IPS DF 19.7 (cell line): ENCODE measurements at places on chromosomes 4 and X.

DNA sequence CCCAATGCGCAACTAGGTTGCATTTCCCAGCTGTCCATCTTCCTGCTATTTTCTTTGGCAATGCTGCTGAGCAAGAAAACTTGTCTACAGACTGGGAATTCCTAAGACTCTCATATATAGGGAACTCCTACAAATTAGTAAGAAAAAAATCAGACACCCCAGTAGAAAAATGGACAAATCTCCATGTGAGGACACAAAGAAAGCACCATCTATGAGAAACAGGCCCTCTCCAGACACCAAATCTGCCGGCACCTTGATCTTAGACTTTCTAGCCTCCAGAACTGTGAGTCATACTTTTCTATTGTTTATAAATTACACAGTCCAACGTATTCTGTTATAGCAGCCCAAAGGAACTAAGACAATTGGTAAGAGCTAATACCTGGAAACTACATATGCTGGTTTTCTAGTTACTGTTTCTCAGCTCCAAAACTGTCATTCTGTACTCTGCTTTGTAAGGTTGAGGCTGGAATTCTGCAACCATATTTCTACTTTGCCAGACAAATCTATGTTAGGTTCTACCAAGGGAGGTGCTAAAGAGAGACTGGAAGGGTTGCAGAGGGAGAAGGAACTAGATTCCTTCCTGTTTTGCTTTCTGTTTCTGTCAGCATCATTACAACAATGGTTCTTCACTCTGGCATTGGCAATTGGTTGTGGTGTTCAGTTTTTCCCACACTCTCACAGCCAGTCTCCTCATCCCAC, 35.7 kb upstream of the FAM241A start:
- no peak for DNase-seq

- no peak for DNase-seq
Measured at GRCh38 chr4:82988323-82988832, 22.2 kb downstream of the LIN54 start.

GRCh38 chr4:41728573-41728913, 20.0 kb downstream of the PHOX2B start:
- no peak for DNase-seq

DNA sequence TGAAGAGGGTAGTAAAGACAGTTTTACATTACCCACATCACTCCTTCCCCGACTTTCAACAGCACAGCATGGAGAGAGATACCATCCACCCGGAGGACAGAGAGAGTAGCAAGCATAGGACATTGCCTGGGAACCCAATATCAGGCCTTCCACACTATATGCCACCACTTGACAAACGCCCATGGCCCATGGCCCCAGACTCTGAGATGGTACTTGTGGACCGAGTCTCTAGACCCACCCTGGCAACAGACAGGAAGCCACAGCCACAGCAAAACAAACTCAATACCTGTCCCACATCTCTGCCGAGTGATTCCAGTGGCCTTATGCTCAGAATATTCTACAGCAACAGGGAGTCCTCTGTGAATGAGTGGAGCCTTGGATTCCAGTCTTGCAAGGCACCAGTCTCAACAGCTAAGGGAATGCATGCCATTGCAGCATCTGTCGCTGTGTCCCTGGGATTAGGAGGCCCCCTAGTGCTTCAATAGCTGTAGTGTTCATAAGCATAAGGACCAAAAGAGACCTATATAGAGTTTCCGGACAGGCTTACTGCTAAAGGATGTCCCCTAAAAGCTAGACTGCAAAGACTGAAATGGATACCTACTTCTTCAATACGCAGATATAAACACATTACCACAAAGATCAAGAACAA, 14.7 kb upstream of the CT55 start:
- peak; percentile 20 for DNase-seq

- DNase-seq = no peak
Measured at GRCh38 chr4:85717351-85717750, 242.4 kb downstream of the ARHGAP24 start.

DNA sequence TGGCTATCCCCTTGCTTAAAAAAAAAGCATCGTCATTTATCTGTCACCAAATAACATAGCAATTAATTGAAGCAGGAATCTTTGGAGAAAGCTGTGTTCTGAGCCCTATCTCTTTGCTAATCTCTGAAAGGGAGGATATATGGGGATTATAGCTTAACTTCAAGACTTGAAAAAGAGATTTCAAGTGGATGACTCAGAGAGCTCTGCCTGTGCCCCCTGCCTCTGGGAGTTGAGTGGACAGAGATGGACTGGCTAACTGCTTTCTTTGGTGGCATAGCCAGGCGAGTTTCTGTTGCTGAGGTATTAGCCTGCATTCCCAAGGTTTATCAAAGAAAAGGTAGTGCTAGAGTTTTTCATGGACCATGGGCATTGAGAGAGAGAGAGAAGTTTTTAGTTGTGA, 91.6 kb downstream of the DDIT4L start:
- no peak for DNase-seq

GRCh38 chr4:99447513-99447912, 12.4 kb upstream of the ADH7 start:
- no peak for DNase-seq
